T47D (cell line): ENCODE measurements at places on chromosomes 11 and 22.

- no peak for DNase-seq
Measured at GRCh38 chr11:43921561-43922294, 20.7 kb upstream of the C11orf96 start.

DNA sequence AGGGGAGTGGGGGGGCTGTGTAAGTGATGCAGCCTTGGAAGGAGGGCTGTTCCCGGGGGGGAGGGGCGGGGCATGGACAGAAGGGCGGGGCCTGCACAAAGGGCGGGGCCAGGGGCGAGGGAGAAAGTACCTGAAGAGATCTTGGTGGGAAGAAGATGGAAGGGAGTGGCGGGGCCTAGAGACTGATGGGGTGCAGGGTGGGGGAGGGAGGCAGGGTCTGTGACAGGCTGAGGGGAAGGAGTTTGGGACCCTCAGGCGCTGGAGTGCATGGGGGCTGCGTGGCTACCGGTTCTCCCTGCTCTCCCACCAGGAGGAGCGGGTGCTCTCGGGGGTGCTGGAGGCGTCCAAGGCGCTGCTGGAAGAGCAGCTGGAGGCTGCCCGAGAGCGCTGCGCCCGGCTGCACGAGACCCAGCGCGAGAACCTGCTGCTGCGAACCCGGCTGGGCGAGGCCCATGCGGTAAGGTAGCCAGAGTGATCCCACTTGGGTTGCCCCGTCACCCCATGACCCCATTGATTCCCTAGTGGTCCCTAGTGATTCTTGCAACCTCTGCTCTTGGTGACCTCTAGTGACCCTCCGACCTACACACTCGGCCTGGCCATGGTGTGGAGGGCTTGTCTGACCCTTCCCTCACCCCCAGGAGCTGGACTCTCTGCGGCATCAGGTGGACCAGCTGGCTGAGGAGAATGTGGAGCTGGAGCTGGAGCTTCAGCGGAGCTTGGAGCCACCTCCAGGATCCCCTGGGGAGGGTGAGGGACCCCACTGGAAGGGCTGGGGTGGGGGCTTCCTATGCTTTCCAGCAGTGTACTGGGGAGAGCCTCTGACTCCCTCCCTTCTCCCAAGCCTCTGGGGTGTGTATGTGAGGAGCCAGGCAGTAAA lies 3.1 kb downstream of the CCDC88B start:
- peak; percentile 37 for DNase-seq

DNA sequence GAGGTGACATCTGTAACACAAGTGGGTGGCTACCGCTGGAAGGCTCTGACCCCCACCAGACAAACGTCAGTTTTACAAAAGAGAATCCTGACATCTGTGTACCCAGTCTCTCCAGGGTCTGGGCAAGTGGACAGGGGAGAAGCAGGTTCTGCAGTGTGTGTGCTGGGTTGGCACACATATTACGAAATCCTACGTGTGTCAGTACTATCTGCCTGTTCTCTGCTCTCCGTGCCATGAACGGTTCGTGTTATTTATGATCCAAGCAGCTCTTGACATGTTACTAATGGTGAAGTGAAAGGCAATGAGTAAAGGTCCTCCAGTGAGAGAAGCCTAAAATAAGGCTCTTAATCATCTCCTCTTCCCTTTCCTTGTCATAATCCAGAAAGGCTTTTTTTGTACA lies 201.5 kb upstream of the MTMR2 start:
- no peak for DNase-seq

GRCh38 chr11:32316232-32316631 lies 119.1 kb downstream of the WT1 start:
- DNase-seq = no peak

GRCh38 chr22:37752189-37753087 lies 55.3 kb upstream of the GCAT start:
- no peak for DNase-seq

GRCh38 chr11:105734426-105734825 lies 124.6 kb downstream of the GRIA4 start:
- DNase-seq = no peak

- DNase-seq = no peak
Measured at GRCh38 chr22:20571078-20571503, 63.7 kb downstream of the MED15 start.
